ENCODE measurements at places on chromosomes 5 and 9.
A peak's percentile ranks its signal among the peaks of the same experiment; 100 is the strongest.

DNA sequence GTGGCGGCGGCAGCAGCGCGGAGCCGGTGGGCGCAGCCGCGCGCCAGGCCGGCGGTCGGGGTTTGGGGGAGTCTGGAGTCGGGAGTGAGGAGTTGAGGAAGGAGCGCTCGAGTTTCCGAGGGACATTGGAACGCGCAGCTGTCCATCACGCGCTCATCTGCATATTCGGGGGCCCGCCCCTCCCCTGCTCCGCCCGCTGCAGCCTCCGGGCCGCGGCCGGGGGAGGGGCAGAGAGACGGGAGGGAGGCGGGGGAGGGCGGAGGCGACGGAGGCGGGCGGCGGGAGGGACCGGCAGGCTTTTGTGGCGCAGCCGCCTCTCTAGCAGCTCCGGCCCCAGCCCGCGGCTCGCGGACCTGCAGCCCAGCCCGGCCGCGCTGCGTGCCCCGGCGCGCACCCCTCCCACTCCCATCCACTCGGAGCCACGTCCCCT is at the start of gene IRX2:
Gene IRX2 (minus strand): TSS at position 86 of the 430 bp plus-strand sequence. CDS start 264 bp downstream, outside the sequence.
- DNase-seq: no peak

DNA sequence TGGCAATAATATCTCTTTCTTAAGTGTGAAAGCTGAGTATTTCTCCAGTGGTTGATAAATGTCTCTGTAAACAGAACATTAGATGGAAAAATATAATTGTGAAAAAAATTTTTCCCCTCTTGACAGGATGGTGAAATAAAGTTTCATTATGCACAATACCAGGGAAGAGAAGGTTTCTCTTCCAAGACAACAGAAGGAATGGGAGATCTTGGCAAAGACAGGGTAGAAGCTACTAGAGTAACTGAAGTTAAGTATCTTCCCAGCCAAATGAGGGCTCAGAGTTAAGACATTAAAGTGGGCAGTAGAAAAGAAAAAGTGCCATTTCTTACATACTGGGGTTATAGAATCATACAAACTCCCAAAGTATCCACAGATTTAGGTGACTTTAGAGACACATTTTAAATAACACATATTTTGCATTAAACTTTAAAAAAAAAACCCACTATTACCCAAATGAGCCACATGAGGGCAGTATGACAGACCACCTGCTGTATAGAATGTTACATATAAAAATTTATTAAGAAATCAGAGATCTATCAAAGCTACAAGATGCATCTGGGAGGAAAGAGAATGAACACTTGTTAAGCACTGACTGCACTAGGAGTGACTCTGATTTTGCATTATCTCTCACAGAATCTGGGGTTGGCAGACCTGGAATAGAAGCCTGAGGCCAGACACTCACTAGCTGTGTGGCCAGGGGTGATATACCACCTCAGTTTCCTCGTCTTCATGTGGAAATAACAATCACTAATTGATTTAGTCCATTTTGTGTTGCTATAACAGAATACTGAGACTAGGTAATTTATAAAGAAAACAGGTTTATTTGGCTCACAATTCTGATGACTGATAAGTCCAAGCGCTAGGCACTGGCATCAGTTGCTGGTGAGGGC is 98.5 kb downstream of the ARSB start:
- no peak for DNase-seq

DNA sequence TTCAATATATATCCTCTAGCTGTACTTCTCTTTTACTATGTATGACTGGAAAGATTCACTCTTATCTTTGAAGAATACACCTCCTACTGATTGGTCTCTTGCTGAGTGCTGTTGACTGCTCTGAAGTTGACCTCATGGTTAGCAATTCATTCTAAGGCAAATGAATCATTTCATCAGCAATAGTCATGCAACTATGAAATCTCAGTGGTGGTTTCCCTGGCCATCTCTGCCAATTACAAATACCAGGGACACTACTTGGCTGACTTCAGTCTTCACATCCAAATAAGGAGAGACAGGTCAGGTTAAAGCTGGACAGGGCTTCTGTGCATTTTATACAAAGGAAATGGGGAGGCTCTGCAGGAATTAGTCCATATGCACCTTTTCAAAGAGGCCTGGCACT is 333.5 kb upstream of the ACTBL2 start:
- DNase-seq: no peak

DNA sequence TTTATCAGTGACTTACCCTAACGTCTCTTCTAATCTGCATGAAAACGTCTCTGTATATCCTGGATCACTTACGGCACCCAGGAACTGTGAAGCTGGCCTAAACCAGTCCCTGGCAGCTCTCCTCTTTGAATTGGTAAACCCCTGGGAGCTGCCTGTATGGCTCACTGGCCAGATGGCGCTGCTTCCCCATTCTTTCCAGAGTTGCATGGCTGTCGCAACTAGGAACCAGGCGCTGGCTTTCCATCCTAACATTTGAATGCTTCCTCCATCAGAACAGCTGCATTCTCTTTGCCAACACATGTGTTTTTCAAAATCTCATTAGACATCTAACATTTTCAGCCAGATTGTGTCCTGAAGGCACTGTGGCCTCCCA is 8.0 kb upstream of the PCA3 start:
- no peak for DNase-seq

- DNase-seq: no peak
These were observed 9.8 kb upstream of the PHYKPL start for GRCh38 chr5:178242416-178242815.

DNA sequence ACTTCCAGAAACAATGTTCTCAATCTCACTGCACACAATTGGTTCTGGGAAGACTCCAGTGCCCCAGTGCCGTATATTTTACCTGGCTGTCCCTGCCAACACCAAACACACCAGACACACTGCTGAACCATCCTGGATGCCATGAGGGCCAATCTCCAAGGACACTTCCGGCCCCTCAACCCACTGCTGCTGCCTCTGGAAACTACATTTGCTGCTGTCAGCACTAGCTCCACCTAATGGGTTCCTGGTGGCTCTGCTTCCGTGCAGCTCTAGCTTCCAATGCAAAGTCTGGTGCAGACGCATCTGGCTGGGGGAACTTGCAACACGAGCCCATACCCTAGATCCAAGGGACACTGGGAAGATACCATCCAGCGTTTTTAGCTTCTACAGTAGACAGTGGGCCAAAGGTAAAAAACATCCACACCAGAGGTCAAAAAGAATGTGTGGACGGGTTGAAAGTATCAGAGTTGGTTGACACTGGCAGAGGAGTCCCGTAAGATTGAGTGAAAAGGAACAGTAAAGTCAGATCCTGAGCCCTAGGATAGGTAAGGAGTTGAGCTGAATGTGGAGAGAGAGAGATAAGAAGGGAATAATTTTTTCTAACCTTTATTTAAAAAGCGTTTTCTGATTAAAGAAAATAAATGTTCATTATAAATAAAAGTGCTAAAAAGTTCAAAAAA is 99.7 kb upstream of the KIF2A start:
- DNase-seq: no peak

DNA sequence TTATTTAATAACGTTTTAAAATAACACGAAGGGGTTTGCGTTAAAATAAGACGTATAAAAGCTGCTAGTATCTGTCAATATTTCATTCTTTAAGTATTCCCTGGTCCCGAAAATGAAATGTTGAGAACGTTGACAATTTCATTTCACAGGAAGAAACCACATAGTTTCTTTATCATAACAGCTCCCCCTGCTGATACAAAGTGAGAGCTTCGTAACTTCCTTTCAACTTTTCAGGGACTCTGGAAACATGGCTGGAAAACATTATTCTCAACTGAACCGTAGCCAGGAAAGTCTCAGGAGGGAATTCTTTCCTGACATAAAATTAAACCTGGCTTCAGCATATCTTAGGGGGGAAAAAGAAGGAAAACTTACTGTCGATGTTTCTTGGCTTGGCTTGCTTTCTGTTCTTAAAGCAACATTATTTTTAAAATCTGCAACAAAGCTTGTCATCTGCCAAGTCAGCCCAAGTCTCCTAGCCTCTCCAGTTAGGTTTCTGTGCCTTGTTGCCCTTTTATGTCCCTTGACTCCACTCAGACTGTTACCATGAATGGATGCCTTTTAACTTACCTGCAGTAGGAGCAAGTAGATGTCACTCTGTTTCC is 122.9 kb upstream of the DAB2 start:
- DNase-seq: no peak

DNA sequence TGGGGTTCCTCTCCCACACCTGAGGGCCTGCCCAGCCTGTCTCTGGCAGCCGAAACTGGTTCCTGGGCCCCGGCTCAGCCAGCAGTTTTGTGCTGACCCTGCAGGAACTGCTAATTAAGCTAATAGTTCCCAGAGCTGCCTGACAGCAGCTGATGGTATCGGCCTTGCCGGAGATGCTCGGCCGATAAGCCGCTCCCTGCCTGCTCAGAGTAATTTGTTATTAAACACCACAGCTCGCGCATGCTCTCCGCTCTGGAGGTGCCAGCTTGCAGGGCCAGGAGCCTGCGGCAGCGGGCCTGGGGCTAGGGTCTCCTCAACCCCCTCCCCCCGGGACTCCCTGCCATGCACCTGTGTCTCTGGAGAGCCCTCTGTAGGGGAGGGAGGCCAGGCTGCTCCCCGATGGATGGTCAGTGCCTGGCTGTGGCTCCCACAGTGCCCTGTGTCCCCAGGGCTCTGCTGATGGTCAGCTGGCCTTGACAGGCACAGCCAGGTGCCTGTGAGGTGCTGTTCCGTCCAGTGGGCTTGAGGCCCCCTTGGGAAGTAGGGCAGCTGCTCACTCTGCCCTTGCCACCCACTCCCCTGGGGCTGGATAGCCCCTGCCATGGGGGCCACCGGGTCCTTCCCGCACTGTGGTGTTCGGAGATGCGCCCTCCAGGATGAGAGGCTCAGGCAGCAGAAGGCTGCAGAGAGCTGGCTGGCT is 41.7 kb downstream of the RXRA start:
- DNase-seq: no peak

DNA sequence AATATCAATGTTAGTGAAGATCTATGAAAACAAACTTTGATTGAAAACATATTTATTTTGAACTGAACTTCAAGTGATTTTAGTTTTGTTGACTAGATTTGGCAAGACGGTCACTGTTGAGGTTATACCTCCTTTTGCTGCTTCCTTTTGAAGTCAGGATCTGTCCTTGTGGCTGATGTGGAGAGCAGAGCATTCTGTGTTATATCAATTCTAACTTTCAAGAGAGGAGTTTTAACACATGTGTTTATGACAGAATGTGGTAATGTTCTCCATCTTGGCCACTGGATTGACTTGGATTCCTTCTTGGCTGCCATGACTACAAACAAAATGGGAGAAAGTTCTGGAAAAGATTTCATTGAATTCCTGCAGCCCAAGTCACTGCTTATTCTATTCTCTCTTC is 104.0 kb upstream of the ACTBL2 start:
- DNase-seq: no peak

- DNase-seq: no peak
These were observed 32.3 kb upstream of the NPM1 start for GRCh38 chr5:171355302-171355724.

DNA sequence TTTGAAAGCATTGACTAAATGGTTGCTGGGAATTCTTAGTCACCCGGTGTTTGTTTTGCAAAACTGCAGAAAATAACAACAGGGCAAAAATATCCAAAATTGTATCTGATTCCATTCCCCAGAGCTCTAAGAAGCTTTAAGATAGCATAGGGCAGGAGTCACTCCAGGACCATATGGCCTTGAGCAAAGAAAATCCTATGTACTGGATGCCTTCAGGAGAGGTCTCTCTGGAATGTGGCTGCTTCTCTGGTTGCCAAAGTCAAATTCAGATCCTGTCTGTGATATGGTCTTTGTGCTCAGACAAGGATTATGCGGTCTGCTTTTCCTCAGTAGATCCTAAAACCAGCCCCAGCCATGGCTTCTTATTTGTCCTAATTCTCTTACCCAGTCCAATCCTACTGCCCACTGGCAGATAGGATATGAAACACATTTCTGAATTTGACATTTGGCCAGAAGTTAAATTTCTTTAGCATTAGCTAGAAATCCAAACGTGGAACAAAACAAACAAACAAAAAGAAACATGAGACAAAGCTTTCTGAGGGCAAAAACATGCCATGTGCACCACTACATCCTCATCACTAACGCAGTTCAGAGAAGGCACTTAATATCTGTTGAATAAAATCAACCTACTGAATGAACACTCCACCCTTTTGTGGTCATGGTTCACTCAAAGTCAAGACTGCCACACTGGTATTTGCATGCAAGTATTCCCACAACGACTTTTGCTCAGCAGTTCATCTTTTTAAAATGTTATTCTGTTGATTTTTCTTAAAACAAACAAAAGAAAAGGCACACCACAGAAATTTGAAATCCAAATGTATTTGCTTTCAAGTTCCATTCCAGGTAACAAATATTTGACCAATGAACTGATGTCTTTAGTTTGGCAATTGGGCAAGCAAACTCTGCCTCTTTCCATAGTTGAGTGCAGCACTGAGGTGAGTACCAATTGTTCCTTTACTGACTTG is 165.7 kb downstream of the TRPM6 start:
- no peak for DNase-seq

DNA sequence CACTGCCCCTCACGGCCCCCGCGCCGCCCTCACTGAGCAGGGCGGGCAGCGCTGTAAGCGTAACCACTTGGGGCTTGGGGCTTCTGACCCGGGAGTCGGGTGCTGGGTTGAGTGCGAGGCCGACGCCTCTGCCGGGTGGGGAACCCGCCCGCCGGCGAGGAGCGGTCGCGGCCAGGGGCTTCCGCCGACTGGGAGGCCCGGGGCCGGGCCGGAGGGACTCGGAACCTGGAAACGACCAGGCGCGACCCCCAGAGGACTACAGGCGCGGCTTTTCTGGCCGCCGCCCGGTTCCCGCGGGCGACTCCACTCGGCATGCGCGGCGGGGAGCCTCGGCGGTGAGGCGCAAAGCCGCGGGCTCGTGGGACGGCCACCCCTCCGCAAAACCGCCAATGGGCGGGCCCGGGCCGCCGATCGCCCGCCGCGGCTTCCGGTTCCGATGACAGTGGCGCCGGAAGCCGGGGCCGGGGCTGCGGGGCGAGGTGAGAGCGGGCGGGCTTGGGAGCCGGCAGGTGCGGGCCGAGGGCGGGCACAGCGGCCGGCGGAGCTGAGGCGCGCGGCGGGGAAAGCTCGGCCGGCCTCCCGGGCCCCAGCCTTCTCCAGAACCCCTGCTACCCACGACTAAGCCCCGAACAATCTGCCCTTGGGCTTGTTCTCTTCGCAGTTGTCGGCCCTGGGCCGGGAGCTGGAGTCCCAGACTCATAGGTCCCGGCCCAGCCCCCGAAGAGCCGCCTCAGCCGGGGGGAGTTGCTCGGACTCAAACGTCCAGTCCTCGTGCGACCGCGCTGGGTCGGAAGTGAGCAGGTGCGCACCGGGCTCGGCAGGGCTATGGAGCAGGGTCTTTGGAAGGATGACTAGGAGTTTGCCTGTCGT is at the start of gene RMND5B:
Gene RMND5B (plus strand): TSS at position 439 of the 870 bp plus-strand sequence. CDS start 7,106 bp downstream, outside the sequence.
- peak; percentile 67 for DNase-seq

- DNase-seq: no peak
These were observed 69.1 kb downstream of the GCNT1 start for GRCh38 chr9:76528056-76528455.

- DNase-seq: no peak
These were observed 10.9 kb upstream of the ZNF366 start for GRCh38 chr5:72518001-72518683.

DNA sequence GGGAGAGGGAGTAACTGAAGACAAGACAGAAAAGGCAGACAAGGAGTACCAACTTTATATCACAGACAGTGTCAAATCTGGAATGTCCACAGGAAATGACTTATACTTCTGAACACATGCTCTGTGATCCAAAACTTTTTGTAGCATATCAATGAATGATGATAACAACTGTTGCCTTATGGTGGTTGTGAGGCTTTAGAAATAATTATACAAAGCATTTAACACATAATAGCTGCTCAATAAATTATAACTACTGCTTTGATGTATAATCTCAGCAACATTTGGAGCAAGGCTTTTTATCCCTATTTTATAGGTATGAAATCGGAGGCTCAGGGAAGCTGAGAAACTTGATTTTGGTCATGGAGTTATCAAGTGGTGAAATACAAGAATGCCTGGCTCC is 3.3 kb upstream of the ASTN2 start:
- no peak for DNase-seq
